ENCODE measurements at places on chromosomes 2 and 18.

- DNase-seq = no peak
These were observed 10.0 kb upstream of the KIDINS220 start for GRCh38 chr2:8847400-8847799.

- DNase-seq = no peak
These were observed 9.1 kb downstream of the ERICH2 start for GRCh38 chr2:170779304-170779703.

- DNase-seq = no peak
These were observed 13.2 kb upstream of the FHOD3 start for GRCh38 chr18:36284268-36284667.

DNA sequence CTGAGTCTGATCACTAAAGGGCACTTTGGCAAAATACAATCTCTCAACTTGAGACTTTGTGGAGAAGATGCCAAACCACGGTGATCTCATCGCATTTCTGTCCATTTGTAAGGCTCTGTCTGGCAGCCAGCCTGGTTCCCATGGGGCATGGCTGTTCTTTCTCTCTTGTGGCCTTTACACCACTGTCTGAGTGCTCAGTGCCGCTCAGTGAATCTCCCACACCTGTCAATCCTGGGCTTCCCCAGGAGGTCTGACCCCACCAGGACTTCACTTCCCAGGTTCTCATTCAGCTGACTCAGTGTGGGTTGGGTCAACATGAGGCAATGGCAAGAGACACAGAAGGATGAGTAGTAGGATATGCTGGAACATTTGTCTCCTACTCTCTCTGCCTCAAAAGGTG is 96.8 kb upstream of the TRIB2 start:
- DNase-seq = peak; percentile 49

- DNase-seq = peak; percentile 35
These were observed 42.9 kb upstream of the EML6 start for GRCh38 chr2:54680397-54681041.

GRCh38 chr2:18527326-18527725 is 33.1 kb downstream of the RDH14 start:
- no peak for DNase-seq

GRCh38 chr2:66865161-66865560 is 430.2 kb downstream of the MEIS1 start:
- DNase-seq = no peak

DNA sequence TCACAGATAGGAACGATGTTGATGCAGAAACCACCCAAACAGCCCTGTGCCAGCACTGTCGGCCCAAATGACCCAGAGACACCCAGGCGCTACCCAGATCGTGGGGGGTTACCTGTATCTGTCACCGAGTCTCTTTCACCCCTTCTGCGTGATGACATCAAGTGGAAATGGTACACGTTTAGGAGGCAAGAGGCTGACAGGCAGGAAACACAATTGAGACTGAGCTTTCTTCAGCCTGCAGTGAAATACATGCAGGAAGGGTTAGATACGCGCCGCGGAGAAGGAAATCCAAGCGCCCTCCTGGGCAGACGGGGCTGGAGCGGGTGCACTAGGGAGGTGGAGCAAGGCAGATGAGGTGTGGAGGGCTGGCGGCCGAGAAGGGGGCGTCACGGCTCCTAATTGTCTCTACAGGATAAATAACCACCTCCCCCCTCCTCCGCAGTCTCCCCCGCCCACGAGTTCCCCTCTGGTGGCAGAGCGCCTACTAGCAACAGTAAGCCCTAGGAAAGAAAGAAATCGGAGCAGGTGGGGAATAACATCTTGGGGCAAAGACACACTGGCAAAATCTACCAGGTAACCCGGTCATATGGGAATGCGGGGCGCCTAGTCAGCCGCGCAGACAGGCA is at the start of gene RNF152:
TSS of gene RNF152 (minus strand) at position 325 of the 626 bp plus-strand sequence. CDS start 76,544 bp downstream, outside the sequence.
- DNase-seq = no peak

- DNase-seq = peak; percentile 97
These were observed at the start of gene TMEM131 for GRCh38 chr2:97995734-97996624. TSS of gene TMEM131 (minus strand) at chr2:97995948. CDS start at chr2:97995662, 286 bp downstream.

DNA sequence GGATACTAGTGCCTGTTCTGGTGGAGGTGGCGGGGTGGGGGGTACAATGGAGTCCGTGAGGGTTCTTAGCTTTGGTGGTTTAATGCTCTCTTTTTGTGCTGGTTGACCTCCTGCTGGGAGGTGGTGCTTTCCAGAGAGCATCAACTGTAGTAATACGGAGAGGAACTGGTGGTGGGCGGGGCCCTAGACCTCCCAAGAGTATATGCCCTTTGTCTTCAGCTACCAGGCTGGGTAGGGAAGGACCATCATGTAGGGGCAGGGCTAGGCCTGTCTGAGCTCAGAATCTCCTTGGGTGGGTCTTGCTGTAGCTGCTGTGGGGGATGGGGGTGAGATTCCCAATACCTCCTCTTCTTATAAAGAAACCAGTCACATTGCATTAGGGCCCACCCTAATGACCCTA is 27.1 kb downstream of the CAMKMT start:
- no peak for DNase-seq

DNA sequence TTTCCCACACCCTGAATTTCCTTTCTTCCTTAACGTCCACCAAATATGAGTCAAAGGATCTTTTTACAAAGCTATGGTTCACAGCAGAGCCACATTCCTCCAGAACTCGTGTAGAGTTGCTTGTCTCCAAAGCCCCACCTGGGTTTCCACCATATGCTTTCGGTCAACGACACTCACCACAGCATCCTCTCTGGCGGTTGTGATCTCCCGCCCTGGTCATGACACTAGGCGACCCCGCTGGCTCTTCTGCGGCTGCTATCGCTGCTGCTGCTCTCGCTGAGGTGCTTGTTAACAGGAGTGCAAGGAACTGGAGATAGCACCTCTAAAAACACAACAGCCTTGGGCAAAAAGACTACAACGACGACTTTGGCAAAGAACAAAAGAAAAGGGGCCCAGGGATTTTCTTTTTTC is 340 bp downstream of the SLC40A1 start:
- DNase-seq = peak; percentile 22

GRCh38 chr2:113175042-113175628 is 1.4 kb downstream of the PSD4 start:
- peak; percentile 75 for DNase-seq

All from activated naive CD8-positive, alpha-beta T cell treated with anti-CD3 and anti-CD28 coated beads, Interleukin-2, amount 50 U/mL, for 24 hours (primary cell).